Stimulated activated CD4-positive, alpha-beta T cell treated with anti-CD3 and anti-CD28 coated beads, Interleukin-4, amount 100 ng/mL, for 24 hours (primary cell): ENCODE measurements at places on chromosomes 5 and 9.

DNA sequence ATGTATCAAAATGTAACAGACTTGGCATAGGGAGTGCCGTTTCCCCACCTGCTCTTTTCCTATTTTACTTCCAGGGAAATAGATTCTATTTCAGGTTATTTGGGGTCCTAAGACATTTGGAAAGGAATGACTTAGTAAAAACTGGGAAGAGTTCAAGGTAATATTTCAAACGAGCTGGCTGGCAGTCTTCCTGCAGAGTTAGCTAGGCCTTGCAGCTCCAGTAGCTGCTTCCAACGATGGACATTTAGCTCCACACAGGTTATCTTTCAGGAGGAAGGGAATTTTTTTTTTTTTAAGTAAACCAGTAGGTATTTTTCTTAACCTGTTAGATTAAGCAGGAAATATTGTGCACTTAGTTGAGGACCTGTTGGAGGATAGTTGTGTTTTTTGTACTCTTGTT, 45.2 kb downstream of the TLE4 start:
- DNase-seq: no peak

GRCh38 chr9:19809422-19810269, 20.8 kb upstream of the SLC24A2 start:
- DNase-seq: no peak

DNA sequence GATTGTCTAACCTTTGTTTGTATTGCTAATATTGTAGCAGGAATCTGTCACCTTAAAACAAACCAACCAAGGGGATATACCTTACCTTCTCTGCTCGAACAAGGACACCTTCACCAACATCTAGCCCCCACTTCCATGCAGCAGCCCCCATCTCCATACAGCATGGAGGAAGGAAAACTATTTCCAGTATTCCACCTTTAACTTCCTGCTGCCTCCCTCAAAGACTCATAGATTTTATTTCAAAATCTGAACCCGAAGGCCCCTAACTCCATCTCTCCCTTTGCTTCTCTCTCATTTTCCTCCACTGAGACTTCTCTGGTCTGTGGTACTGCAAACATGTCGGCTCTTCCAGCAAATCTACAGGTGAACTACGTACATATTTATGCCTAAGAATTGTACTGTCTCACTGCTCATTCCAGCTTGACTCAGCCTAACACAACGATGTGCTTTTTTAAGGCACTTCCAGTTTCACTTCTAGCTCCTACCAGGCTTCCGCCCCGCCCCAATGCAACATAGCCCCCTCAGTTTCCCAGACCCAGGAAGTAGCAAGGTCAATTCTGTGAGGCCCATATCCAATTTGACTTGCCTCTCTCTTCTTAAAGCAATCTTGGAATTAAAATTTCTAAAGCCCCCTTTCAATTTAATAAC, 70.7 kb upstream of the RNF38 start:
- DNase-seq: peak; percentile 64

DNA sequence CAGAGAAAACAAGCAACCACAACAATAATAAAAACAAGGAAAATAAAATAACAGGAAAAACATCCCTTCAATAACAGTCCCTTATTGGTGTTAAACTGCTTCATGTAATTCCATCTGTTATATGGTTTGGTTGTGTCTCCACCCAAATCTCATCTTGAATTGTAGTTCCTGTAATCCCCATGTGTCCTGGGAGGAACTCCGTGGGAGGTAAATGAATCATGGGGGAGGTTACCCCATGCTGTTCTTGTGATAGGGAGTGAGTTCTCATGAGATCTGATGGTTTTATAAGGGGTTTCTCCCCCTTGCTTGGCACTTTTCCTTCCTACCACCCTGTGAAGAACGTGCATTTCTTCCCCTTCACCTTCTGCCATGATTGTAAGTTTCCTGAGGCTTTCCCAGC, 369.8 kb downstream of the TMEM232 start:
- DNase-seq: no peak

GRCh38 chr5:150064681-150065220, 21.6 kb downstream of the CSF1R start:
- DNase-seq: no peak

DNA sequence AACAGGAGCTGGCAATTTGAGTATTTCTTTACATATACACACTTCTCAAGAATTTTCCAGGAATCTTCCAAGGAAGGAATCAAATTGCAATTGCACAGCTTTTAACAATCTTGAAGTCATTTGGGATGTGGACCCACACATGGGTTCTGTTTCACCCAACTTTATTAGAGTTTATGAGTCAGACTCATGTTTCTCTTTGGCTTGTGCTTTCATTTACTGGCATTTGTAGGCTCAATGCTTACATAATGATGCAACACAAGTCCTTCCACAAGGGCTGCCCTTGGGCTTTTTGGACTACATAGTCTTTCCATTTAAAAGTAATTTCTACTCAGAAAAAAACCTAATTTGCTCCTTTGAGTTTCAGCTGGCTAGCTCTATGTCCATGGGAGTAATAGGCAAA, 4.6 kb upstream of the CDC37L1 start:
- no peak for DNase-seq
